ENCODE measurements at places on chromosomes 2 and 18.

DNA sequence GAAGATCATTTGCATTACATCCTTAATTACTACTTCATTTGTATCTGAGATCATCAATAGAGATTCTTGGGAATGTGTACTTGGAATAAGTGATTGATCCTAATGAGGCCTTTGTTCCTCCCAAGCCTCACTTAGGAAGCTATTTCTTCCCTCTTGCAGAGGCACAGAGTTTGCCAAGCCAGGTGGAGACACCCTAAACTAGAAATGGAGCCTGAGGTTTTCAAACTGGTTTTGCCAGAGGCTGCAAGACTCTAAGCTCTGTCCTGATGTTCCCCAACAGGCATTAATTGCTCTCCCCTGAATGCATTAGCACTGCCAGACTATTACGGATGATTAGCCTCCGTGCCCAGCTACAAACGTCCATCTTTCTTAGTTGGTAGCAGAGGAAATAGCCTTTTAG is 125.2 kb upstream of the LGALSL start:
- no peak for DNase-seq

DNA sequence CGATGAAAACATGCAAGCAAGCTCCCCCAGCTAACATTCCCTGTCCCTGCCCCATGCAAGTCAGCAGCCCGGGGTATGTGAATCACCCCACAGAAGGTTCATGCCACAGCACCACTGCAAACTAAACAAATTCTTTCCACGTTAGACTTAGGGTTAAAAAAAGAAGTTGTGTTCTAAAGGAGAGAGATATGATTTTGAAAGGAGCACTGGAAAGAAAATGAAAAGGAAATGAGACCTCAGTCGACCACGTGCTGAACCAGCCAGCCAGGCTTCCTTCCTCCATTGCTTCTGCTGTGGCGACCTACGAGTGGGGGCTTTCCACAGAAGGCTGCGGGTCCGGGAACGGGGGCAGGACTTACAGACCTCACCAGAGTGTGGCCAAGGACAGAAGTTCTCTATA is 52.0 kb downstream of the ARL4C start:
- no peak for DNase-seq

DNA sequence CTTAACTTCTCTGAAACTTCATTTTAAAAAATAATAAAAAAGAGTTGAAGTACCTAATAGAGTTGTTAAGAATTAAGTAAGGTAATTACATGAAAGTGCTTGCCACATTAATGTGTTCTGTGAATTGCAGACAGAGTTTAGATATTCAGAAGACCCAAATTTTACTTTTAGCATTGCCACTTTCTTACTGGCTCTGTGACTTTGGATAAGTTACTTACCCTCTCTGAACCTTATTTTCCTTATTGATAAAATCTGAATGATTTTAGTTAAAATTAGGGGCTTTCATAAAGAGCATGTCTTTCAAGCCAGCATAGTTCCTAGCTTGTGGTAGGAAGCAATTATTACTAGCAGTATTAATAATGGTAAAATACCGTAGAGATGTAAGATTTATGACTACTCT is 101.2 kb upstream of the CREB1 start:
- DNase-seq = no peak

GRCh38 chr2:197556456-197556855 is 40.6 kb downstream of the MOB4 start:
- no peak for DNase-seq

DNA sequence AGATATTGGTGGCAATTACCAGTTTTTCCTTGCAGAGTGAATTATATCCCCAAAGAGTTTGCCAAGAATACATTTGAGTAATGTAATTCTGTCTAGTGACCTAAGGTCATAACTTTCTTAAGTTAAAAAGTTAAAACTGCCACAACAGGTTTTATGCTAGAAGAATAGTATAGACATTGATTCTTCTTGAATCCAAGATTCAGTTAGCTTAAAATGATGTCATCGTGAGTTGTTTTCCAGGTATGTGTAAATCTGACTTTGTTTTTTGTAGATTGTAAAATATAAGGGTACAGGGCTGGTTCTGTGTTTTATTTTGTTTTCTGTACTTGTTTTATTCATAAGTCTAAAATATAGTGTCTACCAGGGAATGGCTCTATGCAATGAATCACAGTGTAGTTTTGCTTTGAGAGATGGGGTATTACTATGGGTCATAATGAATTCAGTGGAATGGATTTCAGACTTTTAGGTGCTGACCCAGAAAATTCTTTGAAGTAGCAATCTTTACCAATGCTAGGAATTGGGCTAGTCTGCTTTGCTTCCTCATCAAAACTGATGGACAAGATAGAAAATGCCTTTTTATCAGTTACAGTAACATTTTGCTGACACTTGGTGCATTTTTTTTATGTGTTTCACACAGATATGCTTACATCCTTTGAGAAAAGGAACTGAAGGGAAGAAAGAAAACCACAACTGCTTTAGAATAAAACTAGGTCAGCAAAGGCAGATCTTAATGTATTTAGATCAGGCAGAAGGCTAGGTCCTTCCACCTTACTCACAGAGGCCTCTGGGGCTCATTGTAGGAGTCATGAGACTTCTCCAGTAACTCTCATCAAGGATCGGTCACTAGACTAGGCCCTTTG is 20.8 kb upstream of the MGAT5 start:
- DNase-seq = no peak

DNA sequence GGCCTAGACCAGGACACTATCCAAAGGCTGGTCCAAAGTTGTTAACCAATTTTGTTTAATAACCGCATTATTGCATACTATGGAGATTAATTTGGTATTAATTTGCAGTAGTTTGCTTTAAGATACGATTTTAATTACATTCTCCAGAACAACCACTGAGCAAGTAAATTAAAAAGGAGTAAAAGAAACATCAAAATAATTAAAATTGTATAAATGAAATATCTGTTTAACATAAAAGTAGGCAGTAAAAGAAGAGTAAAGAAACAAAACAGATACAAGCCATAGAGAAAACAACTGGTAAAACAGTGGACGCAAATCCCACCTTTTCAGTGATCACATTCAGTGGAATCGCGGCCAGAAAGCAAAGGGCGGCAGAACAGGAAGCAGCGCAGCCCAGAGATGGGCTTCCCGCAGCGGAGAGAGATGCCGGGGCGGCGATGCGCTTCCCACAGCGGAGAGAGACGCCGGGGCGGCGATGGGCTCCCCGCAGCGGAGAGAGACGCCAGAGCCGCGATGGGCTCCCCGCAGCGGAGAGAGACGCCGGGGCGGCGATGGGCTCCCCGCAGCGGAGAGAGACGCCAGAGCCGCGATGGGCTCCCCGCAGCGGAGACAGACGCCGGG is 176.8 kb downstream of the RTP5 start:
- peak; percentile 51 for DNase-seq

GRCh38 chr18:75844146-75844545 is 416.6 kb upstream of the SMIM21 start:
- DNase-seq = no peak

- no peak for DNase-seq
Measured at GRCh38 chr2:46845542-46846486, 69.8 kb downstream of the MCFD2 start.

- DNase-seq = peak; percentile 81
Measured at GRCh38 chr2:30239308-30239985, 8.1 kb downstream of the LBH start.
